Neuronal stem cell (in vitro differentiated cells): ENCODE measurements at places on chromosomes 11 and 22.

DNA sequence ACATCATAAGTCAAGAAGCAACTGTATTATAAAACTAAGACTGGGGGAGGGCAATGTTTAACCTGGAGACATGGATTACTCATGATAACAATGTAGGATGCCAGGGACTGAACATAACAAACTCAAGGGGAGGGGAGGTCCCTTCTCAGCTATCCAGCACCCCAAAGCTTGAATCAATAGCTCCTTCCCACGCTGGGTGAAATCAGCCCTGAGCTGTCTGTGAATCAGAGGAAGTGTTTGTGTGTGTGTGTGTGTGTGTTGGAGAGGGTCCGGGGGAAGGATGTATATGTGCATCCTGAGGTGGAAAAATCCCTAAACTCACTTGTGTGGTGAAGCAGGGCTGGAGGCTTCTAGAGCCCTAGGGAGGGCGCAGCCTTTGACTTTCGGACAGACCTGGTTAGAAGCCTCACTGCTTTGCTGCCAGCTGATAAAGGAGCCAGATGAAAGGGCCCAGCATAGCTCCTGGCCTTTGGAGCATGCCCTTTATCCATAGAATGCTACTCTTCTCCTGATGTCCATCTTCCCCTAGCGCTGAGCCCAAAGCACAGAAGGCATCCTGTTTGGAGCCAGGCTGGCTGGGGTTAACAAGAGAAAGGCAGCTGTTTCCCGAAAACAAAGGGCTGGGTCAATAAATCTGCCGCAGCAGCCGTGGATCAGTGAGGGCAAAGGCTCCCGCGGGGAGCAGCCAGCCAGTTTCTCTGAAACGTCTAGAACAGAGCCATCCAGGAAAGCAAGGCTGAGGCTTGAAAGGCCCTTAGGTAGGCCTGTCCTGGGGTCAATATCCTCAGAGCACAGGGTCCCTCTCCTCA lies 35.8 kb downstream of the TNKS1BP1 start:
- DNase-seq = no peak

DNA sequence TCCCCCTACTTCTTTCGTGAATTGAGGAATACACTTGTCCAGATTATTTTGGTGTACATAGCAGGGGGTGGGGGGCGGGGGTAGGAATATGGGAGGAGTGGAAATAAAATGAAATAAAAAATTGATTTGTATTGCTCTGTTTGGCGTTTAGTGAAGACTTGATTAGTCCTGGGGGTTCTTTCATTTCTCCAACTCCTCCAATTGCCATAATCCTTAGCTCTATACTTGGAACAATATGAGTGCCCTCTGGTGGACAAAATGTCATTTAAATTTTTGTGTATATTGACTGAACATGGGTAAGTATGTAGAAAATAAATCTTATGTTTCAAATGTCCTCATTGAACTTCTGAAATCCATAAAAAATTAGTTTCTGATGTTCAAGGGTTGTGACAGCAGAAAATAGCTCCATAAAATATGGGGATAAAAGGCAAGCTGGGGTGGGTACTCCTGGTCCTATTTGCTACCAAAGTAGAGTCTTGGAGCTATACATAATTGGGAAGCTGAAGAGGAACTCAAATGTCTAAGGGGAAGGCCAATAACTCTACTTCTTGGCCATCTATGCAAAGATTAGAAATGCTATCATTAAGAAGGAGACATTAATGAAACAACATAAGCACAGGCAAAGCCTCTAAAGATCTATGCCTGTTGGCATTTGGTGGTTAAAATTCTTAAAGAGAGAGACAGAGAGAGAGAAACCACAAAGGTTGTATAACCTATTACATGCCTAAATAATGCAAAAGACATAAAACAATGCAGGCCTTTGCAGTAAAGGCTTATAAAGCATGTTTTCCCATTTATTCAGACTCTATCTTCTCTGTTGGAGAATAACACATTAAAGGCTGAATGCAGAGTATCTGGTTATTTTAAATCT lies 421.6 kb downstream of the METTL15 start:
- DNase-seq = peak; percentile 24

- no peak for DNase-seq
Observed at GRCh38 chr11:11858676-11859075, 16.9 kb downstream of the USP47 start.

DNA sequence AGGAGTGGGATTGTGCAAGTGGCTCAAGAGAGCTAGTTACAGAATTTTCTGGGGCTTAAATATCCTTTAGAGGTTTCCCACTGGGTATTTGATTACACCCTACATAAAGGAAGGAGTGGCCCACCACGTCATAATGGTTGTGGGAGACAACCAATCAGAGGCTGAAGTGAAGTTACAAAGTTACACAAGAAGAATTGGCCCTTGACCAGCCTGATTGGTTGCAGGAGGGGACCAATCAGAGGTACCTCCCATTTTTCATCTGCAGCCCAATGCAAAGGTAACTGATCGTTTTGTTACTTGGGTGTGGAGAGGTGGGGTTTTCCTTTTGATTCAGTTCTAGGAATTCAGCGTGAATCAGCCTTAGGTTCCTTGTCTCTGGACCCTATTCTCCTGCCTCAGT lies 430.5 kb upstream of the FAT3 start:
- DNase-seq = no peak

- no peak for DNase-seq
Observed at GRCh38 chr11:106644824-106645223, 373.5 kb downstream of the GUCY1A2 start.

- DNase-seq = no peak
Observed at GRCh38 chr22:46894851-46895640, 132.6 kb downstream of the TBC1D22A start.

- no peak for DNase-seq
Observed at GRCh38 chr11:46917109-46917761, 1.1 kb downstream of the LRP4 start.

GRCh38 chr11:14886513-14886912 lies 5.5 kb downstream of the CYP2R1 start:
- no peak for DNase-seq

DNA sequence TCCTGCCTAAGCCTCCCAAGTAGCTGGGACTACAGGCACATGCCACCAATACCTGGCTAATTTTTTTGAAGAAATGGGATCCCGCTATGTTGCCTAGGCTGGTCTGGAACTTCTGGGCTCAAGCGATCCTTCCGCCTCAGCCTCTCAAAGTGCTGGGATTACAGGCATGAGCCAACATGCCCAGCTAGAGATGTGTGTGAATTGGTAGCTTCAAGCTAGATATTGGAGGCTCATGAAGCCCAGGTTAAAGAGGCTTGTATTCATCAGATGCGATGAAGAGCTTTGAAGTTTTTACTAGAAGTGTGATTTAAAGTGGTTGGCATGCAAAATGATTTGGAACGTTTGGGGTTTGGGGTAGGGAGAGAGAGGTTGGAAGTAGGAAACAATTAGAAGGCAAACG lies 19.6 kb downstream of the NF2 start:
- no peak for DNase-seq

DNA sequence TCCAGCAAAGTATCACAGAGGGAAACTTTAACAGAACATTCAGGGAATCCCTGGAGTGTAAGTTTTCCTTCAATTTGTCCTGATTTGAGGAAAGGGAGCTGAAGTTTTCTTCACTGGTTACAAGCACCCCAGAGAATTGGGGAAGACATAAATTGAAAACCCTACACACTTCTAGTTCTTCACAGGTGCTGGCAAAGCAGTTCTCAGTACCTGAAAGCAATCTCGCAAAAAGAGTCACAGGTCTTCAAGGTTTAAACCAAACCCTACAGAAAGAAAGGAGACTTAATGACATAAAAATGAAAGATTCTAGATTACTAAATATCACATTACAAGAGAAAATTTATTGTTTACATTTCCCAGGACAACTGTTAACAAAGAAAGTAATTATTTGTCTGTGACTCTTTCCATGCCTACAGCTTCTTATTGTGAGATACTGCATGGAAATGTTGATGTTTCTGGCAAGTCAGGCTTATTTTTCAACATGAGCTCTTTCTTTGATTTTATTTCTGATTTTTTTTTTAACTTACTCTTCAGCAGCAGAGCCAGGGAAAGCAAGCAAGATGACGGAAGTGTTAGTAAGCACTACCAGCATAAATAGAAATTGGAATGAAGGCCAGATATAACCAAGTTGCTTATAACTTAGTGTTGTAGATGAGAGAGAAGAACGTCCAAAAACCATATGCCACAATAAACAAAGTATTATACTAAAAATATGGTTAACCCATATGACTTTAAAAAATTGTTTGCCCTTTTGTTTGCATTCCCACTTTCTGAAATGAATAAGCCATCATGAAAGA lies 44.1 kb downstream of the FANCF start:
- DNase-seq = no peak

DNA sequence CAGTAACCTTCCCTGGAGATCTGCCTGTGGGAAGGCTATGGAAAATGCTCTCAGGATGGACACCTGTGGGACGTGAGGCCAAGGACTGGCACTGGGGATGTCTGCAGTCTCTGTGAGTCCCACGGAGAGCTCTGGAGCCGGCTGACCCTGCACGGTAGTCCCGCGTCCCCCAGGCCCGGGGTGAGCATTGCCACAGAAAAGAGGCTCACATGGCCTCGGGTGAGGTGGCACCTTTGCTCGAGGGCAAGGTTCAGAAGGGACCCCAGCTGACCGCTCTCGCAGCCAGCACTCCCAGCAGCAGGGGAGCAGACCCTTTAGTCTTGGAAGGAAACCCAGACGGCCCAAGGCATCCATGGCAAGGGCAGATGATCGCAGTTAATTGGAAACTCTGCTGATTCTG lies 9.0 kb downstream of the RTL6 start:
- no peak for DNase-seq

GRCh38 chr11:92738276-92738675 lies 231.2 kb upstream of the MTNR1B start:
- no peak for DNase-seq

DNA sequence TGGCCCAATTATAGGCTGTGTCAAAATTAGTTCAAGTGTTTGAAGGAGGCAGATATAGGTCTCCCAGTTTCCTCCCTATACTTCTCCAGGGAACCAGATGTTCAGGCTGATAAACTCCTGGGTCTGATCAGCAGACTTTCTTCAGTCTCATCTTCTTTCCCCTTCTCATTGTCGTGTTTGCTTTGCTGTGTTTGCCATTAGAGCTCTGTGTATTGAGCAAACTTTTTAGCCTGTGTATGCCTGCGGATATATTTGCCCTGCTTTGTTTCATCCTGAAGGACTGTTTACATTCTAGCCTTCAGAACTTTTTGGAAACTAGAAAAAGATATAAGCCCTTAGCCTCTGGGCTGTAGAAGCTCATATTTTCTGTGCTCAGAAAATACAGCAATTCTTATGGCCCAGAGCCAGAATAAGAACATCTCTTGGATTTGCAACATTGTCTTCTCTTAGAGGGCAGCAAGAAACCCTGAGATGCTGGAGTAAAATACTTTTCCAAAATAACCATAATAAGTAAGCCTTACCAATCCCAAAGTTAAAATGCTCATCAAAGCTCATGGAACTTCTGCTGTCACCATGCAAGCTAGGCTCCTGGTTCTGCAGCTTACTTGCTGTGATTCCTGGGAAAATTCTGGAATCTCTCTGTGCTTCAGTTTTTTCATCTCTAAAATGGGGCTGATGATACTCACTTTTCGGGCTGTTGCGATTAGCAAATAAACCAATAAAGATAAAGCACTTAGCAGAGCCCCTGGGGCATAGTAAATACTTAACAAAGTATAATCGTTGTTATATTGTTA lies 34.1 kb upstream of the ME3 start:
- DNase-seq = no peak

- DNase-seq = no peak
Observed at GRCh38 chr22:19181786-19182471, 3.4 kb upstream of the SLC25A1 start.

- peak; percentile 45 for DNase-seq
Observed at GRCh38 chr11:60251485-60252212, 8.7 kb upstream of the MS4A4E start.

GRCh38 chr11:20258376-20258895 lies 98.2 kb upstream of the DBX1 start:
- DNase-seq = no peak

- DNase-seq = peak; percentile 66
Observed at GRCh38 chr22:29394931-29395581, 6.7 kb upstream of the AP1B1 start.

DNA sequence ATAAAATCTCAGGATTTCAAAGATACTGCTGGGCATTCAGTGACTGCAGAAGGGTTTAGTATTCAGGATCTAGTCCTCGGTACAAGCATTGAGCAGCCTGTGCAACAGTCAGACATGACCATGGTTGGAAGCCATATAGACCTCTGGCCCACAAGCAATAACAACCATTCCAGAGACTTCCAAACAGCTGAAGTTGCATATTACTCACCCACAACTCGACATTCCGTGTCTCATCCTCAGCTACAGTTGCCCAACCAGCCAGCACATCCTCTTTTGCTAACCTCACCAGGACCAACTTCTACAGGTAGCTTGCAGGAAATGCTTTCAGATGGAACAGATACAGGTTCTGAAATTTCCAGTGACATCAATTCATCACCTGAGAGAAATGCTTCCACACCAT lies 156.8 kb downstream of the C11orf91 start:
- DNase-seq = no peak

DNA sequence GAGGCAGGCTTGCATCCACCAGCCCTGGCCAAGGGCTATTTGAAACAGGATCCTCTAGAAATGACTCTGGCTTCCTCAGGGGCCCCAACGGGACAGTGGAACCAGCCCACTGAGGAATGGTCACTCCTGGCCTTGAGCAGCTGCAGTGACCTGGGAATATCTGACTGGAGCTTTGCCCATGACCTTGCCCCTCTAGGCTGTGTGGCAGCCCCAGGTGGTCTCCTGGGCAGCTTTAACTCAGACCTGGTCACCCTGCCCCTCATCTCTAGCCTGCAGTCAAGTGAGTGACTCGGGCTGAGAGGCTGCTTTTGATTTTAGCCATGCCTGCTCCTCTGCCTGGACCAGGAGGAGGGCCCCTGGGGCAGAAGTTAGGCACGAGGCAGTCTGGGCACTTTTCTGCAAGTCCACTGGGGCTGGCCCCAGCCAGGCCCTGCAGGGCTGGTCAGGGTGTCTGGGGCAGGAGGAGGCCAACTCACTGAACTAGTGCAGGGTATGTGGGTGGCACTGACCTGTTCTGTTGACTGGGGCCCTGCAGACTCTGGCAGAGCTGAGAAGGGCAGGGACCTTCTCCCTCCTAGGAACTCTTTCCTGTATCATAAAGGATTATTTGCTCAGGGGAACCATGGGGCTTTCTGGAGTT lies 13.3 kb downstream of the IL10RA start:
- no peak for DNase-seq

GRCh38 chr11:61769169-61769920 lies 16.9 kb downstream of the MYRF start:
- no peak for DNase-seq

DNA sequence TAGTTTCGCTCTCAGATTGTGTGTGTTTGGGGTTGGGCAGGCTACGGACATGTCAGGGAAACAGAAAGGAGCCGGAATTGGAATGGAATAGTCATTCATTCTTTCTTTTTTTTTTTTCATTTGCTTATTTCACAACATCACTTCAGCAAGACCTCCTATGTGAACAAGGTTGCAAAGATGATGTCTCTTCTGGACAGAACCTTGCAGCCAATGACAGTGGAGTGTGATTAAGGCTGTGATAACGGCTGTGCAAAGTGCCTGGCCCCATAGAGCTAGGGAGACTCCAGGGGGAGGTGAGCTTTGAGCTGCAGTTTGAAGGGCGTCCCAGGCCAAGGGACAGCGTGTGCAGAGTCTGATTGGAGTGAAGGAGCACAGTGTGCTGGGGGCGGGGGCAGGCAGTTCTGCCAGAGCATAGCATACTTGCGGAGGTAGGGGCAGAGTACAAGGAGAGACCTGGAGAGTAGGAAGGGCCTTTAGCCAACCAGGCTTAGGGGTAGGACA lies 3.4 kb downstream of the TIGD3 start:
- DNase-seq = no peak
